ENCODE measurements at places on chromosomes 6 and 20. TPM values are rescaled to one million over a fixed set of nuclear protein-coding genes. Genes with fewer than 3 reads are reported as not detected.

The MUC21 gene
- not detected for total RNA-seq

The FOXA2 gene
- not detected for total RNA-seq

The NINL gene
- 0.55 TPM for total RNA-seq

The TLDC2 gene
- not detected for total RNA-seq

The OR2J1 gene
- not detected for total RNA-seq

DNA sequence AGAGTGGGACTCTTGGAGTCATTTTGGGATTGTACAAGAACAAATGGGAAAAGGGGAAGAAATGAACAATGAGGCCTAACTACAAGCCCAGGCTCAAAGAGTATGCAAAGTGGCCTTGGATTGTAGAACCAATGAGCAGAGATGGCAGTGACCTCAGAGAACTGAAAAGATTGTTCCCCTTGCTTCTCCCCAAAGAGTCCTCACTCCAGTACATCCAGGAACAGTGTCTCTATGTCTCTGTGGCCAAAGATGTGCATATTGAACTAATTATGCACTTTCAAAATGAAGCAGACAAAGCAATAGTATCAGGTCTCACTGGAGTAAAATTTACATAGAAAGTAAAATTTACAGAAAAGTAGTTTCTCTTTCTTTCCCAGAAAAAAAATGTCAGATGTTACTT, 81.0 kb downstream of the SMLR1 start:
- no peak for DNase-seq

DNA sequence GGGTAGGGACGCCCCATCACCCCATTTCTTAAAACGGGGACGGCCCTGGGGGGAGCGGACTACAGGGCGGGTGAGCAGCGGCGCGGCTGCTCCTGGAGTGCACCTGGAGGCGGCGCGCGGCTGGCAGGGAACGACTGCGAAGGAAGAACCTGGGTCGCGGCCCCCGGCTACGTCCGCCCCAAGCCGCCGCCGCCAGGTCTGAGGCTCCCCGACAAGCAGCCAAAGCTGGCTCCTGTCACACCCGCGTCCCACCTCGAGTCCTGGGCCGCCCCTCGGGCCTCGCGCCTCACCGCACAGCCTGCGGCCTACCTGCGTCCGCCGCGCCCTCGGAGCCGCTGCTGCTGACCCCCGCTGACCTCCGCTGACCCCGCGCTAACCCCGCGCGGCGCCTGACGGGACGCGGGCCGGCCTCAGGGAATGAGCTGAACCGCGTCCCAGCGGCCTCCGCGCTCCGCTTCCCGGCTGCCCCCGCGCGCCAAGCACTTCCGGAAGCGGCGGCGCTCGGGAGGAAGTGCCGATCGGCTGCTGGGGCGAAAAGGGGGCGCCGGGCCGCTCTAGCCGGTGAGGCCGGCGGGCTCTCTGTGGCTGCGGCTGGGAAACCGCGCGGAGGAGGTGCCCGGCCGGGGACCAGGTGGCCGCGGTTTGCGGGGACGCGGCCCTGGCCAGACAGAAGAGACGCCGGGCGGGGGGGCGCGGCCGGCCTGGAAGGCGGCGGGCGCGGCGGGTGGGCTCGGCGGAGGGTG, at the start of the genes ARFRP1 and ZGPAT:
Gene ARFRP1, minus strand, starts transcription at position 419 of the 743 bp plus-strand sequence. CDS start 885 bp downstream, outside the sequence.
Gene ZGPAT, plus strand, starts transcription at position 482 of the 743 bp plus-strand sequence. CDS start 542 bp downstream, outside the sequence.
- peak; percentile 90 for DNase-seq

- no peak for DNase-seq
Measured at GRCh38 chr20:48406912-48407340, 420.9 kb downstream of the PREX1 start.

GRCh38 chr6:167103041-167103891, 19.6 kb upstream of the CCR6 start:
- DNase-seq = peak; percentile 90

GRCh38 chr6:151826517-151827142, 19.1 kb downstream of the ESR1 start:
- DNase-seq = no peak

DNA sequence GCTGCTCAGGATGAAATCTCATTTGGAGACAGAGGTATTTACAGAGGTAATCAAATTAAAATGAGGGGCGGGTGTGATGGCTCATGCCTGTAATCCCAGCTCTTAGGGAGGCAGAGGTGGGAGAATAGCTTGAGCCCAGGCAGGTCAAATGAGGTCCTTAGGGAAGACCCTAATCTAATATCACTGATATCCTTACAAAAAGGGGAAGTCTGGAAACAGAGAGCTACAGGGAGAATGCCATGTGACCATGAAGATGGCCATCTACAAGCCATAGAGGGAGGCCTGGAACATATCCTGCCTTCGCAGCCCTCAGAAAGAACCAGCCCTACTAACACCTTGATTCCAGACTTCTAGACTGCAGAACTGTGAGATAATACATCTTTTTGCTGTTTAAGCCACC, 8.3 kb downstream of the MTCL3 start:
- no peak for DNase-seq

- peak; percentile 71 for DNase-seq
Measured at GRCh38 chr6:36241728-36242127, 28.1 kb upstream of the PNPLA1 start.

- no peak for DNase-seq
Measured at GRCh38 chr6:135233686-135234491, 52.8 kb downstream of the MYB start.

GRCh38 chr6:75234126-75234865, 9.3 kb downstream of the COX7A2 start:
- no peak for DNase-seq

DNA sequence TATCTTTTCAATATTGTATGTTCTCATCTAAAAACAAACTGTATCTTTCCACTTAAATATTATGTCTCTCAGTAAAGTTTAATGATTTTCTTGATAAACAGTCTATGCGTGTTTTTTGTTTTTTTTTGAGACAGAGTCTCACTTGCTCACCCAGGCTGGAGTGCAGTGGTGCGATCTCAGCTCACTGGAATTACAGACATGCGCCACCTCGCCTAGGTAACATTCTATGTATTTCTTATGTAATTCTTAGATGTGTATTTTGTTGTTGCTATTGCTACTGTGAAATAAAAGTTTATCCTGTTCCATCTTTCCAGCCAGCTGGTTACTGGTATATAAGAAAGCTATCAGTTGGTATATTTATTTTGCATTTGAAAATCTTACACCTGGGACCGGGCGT, 29.4 kb downstream of the ABHD12 start:
- DNase-seq = no peak
